Stimulated activated CD4-positive, alpha-beta T cell treated with anti-CD3 and anti-CD28 coated beads, Interleukin-15, amount 100 ng/mL, for 1 hour (primary cell): ENCODE measurements at places on chromosomes 6 and 20.

DNA sequence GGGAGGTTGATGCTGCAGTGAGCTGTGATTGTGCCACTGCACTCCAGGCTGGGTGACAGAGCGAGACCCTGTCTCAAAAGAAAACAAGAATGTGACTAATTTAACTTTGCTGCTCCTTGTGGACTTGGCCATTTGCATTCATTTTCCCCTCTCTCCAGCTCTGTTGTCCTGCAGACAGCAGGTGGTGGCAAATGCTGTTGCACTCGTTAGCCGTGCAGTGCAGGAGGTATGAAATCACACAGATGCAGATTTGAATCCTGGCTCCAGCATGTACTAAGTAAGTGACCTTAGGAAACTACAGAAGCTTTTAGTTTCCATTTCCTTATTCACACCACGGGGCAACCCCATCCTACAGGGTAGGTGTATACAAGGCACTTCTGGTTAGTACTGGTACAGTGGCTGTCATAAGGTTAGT is 9.6 kb upstream of the BEND3 start:
- DNase-seq, result no peak

DNA sequence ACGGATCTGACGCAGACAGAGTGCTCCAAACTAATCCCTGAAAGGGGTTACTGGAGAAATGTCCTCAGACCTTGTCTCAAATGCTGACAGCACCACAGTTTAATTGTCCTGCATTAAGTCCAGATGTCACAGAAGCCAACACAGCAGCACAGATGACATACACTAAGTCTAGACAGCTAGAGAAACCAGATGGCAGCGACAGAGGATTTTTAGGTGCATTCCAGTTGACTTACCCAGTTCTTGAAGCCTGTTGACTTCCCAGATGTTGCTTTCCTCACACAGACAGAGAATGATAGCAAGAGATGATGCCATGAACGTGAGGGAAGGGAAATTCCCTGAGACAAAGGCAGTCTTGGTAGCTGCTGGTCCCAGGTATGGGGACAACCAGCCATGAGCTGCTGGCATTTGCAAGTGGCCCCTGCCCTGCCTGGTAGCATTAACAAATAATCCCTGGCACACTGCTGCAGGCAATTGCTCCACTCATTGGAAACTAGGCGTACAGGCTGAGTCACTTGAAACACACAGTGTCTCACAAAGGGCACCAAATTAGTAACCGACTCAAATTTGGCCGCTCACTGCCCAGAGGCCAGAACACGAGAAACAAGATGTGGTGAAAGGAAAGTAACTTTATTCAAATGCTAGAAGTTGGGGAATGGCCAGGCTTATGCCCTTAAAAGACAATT is 52.2 kb downstream of the ADGB start:
- DNase-seq, result no peak

- DNase-seq, result no peak
Observed at GRCh38 chr6:72873433-72873832, 251.6 kb downstream of the KCNQ5 start.

GRCh38 chr20:14189794-14190402 is 147.5 kb downstream of the FLRT3 start:
- DNase-seq, result no peak

GRCh38 chr20:2593756-2594155 is 57.4 kb downstream of the TMC2 start:
- no peak for DNase-seq

DNA sequence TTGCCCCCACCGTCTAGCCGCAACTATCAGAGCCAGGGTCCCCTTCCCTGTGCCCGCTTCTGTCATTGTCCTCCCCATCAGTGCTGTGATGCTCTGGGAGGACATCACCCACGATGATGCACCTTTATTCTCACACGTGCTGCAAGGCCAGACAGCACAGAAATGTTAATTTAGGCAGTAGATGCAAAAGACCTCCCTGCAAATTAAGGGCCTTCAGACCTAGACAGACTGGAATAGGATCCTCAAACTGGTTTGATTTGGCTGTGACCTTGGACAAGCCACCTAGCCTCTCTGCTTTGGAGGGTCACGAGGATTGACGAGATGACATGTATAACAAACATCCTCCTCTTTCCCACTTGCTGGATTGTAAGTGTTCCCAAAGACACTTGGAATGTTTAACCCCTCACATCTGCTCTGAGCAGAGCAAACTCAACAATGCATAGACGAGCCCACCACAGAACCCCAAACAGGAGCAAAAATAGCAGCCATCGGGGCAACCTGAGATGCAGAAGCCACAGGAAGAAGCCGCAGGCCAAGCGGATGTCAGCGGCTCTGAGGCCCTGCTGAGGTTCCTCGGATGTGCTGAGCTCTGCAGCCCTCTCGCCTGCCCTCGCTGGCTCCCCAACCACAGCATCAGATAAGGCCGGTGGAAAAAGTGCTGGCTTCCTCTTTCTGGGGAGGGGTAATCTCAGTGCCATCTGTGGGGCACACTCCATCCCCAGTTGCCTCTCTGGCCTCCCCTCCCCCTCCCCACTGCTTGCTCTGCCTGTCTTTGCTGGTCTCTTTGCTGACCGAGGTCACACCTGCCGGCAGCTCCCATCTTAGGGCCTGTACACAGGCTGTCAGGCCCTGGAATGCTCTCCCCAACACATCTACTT is 35.3 kb downstream of the TOX2 start:
- DNase-seq, result peak; percentile 49

DNA sequence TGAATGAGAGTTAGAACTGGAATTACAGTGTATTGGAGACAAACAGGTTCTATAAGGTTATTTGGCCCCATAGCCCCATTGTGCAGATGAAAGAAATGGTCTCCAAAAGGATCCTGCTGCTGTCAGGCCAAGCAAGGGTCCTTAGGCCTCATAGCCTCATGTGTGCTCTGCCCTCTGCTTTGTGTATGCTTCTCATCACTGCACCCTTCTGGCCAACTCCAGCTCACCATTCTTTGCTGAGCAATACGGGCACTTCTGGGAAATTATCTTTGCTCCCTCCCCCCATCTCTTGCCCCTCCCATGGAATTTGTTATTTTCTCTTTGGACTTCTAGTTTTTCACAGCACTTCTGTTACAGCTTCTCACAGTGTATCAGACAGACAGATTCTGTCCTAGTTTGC is 298.8 kb downstream of the FOXA2 start:
- no peak for DNase-seq

DNA sequence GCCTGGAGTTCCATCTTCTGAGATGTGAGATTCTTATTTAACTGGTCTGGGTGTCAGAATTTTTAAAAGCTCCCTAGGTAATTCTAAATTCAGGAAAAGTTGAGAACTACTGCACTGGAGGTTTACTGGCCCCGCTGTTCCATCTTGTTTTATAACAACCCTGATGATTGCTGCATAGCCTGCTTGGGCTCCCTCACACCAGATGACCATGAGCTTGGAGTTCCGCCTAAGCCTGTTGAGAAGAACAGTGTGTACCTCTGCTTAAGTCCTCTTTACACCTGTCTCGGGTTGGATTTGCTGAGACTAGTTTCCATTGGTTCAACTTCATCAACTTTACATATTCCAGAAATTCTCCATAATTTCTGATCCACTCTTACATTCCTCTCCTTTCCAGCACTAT is 77.9 kb downstream of the FKBP5 start:
- DNase-seq, result no peak

GRCh38 chr20:16048876-16049275 is 524.4 kb downstream of the KIF16B start:
- no peak for DNase-seq

- no peak for DNase-seq
Observed at GRCh38 chr6:6312901-6313441, 7.5 kb downstream of the F13A1 start.

- peak; percentile 48 for DNase-seq
Observed at GRCh38 chr20:2652724-2653555, 508 bp downstream of the NOP56 start.

GRCh38 chr20:4225745-4226144 is 210.4 kb upstream of the RNF24 start:
- no peak for DNase-seq

DNA sequence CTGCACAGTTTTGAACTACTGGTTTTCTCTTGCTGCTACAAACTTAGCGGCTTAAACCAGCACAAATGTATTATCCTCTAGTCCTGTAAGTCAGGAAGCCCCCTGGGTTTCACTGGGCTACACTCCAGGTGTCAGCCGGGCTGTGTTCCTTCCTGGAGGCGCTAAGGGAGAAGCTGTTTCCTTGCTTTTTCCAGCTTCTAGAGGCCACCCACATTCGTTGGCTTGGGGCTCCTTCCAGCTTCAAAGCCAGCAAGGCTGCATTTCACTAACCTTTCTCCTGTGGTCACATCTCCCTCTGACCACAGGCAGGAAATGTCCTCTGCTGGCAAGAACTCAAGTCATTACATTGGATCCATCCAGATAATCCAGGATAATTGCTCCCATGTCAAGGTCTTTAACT is 350.6 kb upstream of the PLCB4 start:
- no peak for DNase-seq

- DNase-seq, result no peak
Observed at GRCh38 chr6:8627085-8627861, 191.9 kb upstream of the SLC35B3 start.

GRCh38 chr6:51972659-51973058 is 114.8 kb downstream of the PKHD1 start:
- no peak for DNase-seq

DNA sequence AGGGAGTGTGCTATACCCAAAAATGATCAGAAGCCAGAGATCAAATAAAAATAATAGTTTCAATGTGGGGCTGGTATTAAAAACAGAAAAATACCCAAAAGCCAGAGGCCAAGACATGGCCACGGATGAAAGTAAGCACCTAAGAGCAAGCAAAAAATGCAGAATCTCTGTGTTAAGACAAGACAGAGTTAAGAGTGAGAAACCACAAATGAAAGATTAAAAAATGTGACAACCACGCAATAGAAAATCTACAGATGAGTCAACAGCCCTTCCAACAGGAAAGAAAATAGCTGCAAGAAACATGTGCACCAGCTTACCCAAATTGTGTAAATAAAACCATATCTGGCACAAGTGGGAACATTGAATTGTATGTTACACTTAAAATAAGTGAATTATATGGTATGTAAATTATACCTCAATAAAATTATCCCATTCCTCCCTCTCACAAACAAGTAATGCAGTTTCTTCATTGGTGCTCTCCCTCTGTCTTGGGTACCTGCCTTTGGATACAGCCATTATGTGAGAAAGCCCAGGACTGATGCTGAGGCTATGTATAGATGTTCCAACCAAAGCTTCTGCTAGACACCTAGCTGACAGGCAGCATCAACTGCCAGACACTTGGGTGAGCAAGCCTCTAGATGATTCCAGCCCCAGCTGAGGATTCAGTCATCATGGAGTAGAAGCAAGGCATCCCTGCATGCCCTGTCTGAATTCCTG is 55.3 kb upstream of the UFL1 start:
- DNase-seq, result no peak

- no peak for DNase-seq
Observed at GRCh38 chr20:59178983-59179595, 15.5 kb downstream of the ZNF831 start.

- DNase-seq, result no peak
Observed at GRCh38 chr6:74577619-74578018, 628.2 kb downstream of the COL12A1 start.

- DNase-seq, result no peak
Observed at GRCh38 chr20:40218316-40218969, 470.6 kb downstream of the MAFB start.

DNA sequence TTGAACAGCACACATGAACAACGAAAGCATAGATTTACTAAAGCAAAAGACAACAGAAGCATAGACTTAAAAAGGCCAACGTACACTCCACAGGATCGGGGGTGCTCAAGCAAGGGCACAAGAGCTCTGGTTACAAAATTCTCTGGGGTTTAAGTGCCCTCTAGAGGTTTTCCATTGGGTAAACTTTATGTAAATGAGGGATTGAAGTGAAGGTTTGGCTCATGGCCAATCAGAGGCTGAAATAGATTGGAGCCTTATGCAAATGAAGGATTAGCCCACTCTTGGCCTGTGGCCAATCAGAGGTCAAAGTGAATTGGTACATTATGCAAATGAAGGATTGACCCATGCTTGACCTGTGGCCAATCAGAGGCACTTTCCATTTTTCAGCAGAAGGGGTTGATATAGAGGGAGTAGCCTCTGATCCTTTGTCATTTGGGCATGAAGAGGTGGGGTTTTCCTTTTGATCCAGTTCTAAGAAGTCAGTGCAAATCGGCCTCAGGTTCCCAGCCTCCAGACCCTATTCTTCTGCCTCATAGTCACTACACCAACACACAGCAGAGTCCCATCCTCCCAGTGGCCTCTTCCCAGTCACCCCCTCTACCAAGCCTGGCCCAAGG is 244.9 kb downstream of the THBS2 start:
- DNase-seq, result no peak

- DNase-seq, result no peak
Observed at GRCh38 chr20:63534831-63535651, 2.1 kb downstream of the PTK6 start.

- no peak for DNase-seq
Observed at GRCh38 chr20:4062721-4063606, 47.6 kb upstream of the RNF24 start.

GRCh38 chr20:16712511-16712947 is 17.3 kb upstream of the SNRPB2 start:
- no peak for DNase-seq

DNA sequence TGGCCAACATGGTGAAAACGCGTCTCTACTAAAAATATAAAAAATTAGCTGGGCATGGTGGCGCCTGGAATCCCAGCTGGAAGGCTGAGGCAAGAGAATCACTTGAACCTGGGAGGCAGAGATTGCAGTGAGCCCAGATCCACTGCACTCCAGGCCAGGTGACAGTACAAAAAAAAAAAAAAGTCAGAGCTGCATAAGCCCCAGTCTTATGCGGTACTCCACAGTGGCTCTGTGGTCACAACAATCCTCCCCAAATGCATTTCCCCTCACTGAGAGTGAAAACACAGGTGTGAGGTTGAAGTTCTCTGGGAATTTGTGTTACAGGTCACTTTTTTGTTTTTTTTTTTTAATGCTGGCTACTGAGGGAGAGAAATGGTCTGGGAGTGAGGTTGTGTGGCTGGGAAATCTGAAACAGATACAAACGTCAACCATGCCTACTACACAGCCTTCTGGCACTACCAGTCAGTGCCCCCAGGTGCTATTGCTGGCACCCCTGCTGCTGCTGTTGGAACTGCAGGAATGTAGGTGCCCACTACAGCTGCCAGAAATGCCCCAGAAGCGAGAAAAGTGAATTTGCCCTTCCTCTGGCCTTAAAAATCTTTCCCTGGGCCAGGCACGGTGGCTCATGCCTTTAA is 5.7 kb downstream of the MRPS26 start:
- DNase-seq, result no peak

DNA sequence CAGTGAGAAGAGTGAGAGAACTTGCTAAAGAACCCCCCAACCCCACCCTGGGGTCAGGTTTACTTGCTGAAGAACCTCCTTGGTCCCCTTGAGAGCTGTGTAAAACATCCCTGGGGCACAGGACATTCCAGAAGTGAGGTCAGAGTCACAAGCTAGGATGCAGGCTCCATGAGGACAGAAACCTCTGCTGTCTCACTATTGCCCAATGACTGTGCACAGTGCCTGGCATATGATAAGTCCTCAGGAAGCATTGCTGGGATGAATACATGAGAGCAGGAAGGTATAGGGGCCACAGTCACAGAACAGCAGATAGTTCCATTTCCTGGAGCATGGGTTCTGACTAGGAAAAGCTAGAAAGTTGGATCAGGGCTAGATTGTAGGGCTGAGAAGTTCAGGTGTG is 18.4 kb downstream of the NT5E start:
- no peak for DNase-seq
